ENCODE measurements at places on chromosomes 7 and 10. TPM values are rescaled to one million over a fixed set of nuclear protein-coding genes. Genes with fewer than 3 reads are reported as not detected.

HOXA1 gene
- 0.60 TPM for total RNA-seq

ZSCAN25 gene
- 15.3 TPM for total RNA-seq

PAPOLB gene
- 0.24 TPM for total RNA-seq

JAZF1 gene
- total RNA-seq, result 13.6 TPM

GRCh38 chr7:113176836-113177235 is 58.5 kb upstream of the SMIM30 start:
- H3K4me3 ChIP-seq, result no peak overlapping the region
- no peak for DNase-seq
- H3K4me1 ChIP-seq, result no peaks in the 10 kb centered on the region
- no peaks in the 10 kb centered on the region for H3K36me3 ChIP-seq

DNA sequence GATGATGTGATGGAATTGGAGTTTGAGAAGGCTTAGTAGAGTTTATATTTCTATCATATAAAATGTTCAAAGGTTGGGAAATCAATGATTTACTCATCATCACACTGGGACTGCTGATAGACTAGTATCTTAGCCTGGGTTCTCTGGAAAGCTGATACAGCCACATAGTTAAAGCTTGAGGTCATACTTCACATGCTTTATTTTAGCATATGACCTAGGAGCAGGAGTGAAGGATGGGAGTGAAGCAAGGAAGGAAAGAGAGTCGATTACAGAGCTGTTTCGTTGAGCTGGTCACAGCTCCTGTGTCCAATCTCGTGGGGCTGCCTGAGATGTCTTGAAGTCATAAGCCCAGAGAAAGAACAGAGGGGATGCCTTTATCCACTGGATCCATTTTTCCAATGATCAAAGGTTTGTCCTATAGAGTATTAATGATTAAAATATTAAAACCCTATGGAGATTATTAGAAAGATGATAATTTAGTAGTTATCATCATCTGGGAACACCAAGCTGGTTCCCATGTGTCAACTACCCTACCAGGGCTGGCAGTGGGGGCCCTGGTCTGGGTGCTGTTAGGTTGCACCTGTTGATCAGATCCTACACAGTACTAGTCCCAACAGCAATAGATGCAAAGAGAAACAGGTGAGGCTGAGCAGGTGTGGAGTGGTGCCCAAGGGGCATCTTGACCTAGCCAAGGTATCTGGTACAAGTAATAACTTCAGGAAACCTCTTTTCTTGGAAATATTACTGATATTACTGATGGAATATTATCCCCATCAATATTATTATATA is 77.8 kb downstream of the BAMBI start:
- no peaks in the 10 kb centered on the region for H3K4me1 ChIP-seq
- H3K36me3 ChIP-seq, result no peaks in the 10 kb centered on the region
- no peak for DNase-seq
- no peaks in the 10 kb centered on the region for H3K27me3 ChIP-seq
- no peak overlapping the region for H3K4me3 ChIP-seq
- no peak overlapping the region for H3K27ac ChIP-seq

- H3K27me3 ChIP-seq, result no peaks in the 10 kb centered on the region
- no peak overlapping the region for H3K4me3 ChIP-seq
- H3K36me3 ChIP-seq, result no peaks in the 10 kb centered on the region
Measured at GRCh38 chr7:142442396-142442795, 184.5 kb upstream of the PRSS58 start.

DNA sequence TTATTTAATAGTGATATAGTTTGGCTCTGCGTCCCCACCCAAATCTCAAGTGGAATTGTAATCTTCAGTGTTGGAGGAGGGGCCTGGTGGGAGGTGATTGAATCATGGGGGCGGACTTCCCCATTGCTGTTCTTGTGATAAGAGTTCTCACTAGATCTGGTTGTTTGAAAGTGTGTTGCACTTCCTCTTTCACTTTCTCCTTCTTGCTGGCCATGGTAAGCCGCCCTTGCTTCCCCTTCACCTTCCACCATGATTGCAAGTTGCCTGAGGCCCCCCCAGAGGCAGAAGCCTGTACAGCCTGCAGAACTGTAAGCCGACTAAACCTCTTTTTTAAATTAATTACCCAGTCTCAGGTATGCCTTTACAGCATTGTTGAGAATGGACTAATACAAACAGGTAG is 101.4 kb downstream of the MTPAP start:
- H3K36me3 ChIP-seq, result no peaks in the 10 kb centered on the region
- no peak for DNase-seq
- H3K27ac ChIP-seq, result no peak overlapping the region
- no peaks in the 10 kb centered on the region for H3K27me3 ChIP-seq
- no peak overlapping the region for H3K4me3 ChIP-seq

GRCh38 chr7:64908358-64908757 is 5.3 kb downstream of the ZNF273 start:
- H3K27ac ChIP-seq, result no peak overlapping the region
- H3K4me3 ChIP-seq, result no peak overlapping the region
- DNase-seq, result no peak
- H3K4me1 ChIP-seq, result peaks cover 18% of the 10 kb centered on the region
- H3K36me3 ChIP-seq, result no peaks in the 10 kb centered on the region
- no peaks in the 10 kb centered on the region for H3K27me3 ChIP-seq

GRCh38 chr10:71831646-71832552 is 19.2 kb downstream of the PSAP start:
- H3K27me3 ChIP-seq, result no peaks in the 10 kb centered on the region
- no peak overlapping the region for H3K4me3 ChIP-seq
- no peak for DNase-seq
- peaks cover 12% of the 10 kb centered on the region for H3K4me1 ChIP-seq
- H3K36me3 ChIP-seq, result peaks cover 79% of the 10 kb centered on the region

- no peaks in the 10 kb centered on the region for H3K36me3 ChIP-seq
- H3K27me3 ChIP-seq, result no peaks in the 10 kb centered on the region
- no peak overlapping the region for H3K4me3 ChIP-seq
- no peak for DNase-seq
- no peak overlapping the region for H3K27ac ChIP-seq
- no peaks in the 10 kb centered on the region for H3K4me1 ChIP-seq
Measured at GRCh38 chr7:110358028-110358427, 732.9 kb upstream of the LRRN3 start.

Data from left lung (tissue), 14 donors.